ENCODE measurements at places on chromosomes 12 and 14.

DNA sequence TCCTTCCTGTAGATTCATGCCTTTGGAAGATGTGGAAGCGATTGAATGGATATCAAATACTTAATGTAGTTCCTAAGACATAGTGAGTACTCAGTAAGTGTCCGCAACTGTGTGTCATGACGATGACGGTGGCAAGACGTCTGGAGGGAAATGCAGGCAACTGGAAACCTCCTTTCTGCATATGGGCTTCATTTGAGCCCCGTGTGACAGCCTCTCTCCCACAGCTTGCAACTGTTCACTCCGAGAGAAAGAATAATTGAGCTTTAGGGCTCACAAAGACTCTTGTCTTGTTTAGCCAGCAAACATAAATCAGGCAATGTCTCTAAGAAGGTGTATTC, 6.9 kb downstream of the CFAP251 start:
- no peak for DNase-seq

GRCh38 chr14:54048736-54049135, 92.1 kb upstream of the BMP4 start:
- DNase-seq: no peak

DNA sequence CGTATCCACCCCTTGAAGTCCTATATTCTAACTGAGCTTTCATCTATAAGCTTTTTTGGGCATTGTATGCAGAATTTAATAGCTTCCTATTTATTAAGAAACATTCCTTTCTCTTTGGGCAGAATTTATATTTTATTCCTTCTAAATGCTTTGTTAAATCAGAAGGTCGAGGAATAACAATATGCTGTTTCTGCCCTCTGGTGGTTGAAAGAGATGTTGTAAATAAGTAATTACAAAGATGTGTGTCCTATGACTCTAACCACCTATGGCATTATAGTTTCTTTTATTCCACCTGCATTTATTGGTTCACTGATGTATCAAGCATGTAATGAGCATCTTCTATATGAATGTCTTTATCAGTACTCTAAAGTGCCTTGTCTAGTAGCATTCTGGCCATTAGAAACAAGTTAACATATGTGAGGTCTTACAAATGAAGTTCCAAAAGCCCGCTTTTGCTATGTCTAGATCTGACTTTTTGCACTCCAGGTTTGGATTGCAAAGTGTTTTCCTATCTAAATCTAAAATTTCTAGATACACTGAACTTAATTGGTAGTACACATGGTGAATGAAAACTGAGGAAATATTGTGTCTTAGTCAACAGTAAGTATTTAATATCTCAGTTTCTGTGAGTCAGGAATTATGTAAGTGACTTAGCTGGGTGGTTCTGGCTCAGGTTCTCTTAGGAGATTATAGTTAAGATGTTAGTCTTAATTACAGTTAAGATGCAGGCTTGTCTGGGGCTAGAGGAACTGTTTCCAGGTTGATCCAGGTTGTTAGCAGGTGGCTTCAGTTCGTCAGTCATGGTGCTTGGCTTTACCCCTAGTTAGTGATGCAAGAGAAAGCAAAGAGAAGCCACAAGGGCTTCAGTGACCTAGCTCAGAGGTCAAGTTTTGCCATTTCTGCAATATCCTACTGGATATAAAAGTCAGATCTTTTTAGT, 57.5 kb downstream of the PLEKHA5 start:
- DNase-seq: no peak

- no peak for DNase-seq
Measured at GRCh38 chr14:80356413-80356812, 145.1 kb upstream of the DIO2 start.
